ENCODE measurements at places on chromosomes 12 and 14.

DNA sequence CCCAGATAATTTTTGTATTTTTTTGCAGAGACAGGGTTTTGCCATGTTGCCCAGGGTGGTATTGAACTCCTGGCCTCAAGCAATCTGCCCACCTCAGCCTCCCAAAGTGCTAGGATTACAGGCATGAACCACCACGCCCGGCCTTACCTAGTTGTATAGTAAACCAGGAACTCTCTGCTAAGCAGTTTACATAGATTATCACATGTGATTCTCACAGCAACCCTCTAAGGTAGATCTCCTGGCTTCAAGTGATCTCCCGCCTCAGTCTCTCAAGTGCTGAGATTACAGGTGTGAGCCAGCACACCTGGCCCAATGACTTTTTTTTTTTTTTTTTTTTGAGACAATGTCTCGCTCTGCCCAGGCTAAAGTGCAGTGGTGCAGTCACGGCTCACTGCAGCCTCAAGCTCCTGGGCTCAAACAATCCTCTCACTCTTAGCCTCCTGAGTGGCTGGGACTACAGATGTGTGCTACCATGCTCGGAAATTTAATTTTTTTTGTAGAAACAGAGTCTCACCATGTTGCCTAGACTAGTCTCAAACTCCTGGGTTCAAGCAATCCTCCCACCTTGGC lies 26.0 kb upstream of the ATP2A2 start:
- no peak for DNase-seq

- DNase-seq: no peak
These were observed 64.0 kb downstream of the PTPN11 start for GRCh38 chr12:112482733-112483132.

GRCh38 chr12:25119020-25119419 lies 75.9 kb downstream of the DNAI7 start:
- DNase-seq: no peak

GRCh38 chr12:28578361-28578760 lies 388.1 kb downstream of the CCDC91 start:
- DNase-seq: no peak

DNA sequence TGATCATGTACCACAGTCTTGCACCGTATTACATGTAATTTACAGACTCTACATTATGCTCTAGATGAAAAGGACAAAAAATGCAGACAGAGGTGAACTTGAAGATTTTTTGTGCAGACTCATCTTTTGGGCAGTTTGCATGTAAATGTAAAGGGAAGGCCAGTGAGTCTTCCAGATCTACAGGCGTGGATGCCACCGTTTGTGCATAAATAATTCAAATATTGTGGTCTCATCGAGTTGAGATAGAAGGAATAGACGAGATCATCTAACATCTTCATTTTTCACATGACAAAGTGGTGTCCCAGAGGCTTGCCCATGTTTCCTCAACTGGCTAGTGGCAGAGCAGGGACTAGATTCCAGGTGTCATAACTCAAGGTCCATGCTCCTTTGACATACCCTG lies 125.2 kb downstream of the ALX1 start:
- DNase-seq: no peak

GRCh38 chr12:85985996-85986395 lies 111.9 kb downstream of the NTS start:
- DNase-seq: no peak

- DNase-seq: no peak
These were observed 40.3 kb downstream of the IFNG start for GRCh38 chr12:68119250-68119649.

DNA sequence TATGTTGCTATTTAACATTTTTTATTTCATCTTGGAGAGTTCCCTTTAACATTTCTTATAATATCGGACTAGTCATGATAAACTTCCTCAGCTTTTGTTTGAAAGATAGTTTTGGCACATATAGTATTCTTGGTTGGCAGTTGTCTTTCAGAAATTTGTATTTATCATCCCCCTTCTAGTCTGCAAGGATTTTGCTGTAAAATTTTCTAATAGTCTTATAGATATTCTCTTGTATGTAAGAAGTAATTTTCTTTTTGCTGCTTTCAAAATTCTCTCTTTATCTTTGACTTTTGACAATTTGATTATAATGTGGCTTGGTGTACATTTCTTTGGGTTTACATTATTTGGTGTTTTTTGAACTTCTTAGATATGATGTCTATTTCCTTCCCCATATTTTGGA lies 116.0 kb upstream of the AVPR1A start:
- DNase-seq: no peak

GRCh38 chr12:108582978-108583770 lies 14.7 kb downstream of the TMEM119 start:
- no peak for DNase-seq

All from activated CD8-positive, alpha-beta memory T cell treated with anti-CD3 and anti-CD28 coated beads, Interleukin-2, amount 50 U/mL, for 48 hours (primary cell).